Urinary bladder (tissue), 4 donors: ENCODE measurements at places on chromosomes 7 and 10. TPM values are rescaled to one million over a fixed set of nuclear protein-coding genes. Genes with fewer than 3 reads are reported as not detected.

The TMEM176A gene
- 20.8 TPM for total RNA-seq

The CYP26C1 gene
- not detected for total RNA-seq

The DNAH11 gene
- total RNA-seq, result 0.32 TPM

The ARHGAP12 gene
- 92.4 TPM for total RNA-seq

The ATRNL1 gene
- total RNA-seq, result 153 TPM

The FAM180A gene
- 0.63 TPM for total RNA-seq

The CYP2E1 gene
- 1.1 TPM for total RNA-seq

The GDF2 gene
- not detected for total RNA-seq

The CALHM2 gene
- total RNA-seq, result 17.4 TPM

DNA sequence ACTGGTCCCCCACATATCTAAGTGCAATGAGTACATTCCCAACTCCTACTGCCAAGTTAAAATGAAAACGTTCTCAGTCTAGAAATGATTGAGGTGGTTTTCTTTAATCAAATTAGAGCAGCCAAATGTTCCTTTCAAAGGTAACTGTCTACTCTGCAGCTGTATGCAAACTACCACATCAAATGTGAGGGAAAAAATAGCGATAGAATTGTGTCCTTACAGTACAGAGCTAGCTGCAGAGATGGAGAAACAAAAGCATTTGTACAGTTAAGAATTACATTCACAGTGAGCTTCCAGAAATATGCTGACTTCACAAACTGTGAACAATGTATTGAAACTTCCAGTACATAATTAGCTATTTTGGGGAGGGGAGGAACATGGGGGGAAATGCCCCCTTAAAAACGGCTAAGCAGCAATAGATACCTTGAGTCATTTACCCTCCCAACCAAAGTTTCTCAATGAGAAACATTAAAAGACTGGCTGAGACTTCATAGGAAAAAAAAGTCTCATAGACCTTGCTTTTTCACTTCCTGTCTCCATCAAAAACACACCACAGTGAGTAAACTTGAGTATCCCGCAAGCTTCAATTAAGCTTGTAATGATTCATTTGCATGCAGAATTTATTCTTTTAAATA is 22.9 kb downstream of the CDK6 start:
- DNase-seq, result no peak

GRCh38 chr7:14846405-14846804 is 56.1 kb downstream of the DGKB start:
- DNase-seq, result no peak

DNA sequence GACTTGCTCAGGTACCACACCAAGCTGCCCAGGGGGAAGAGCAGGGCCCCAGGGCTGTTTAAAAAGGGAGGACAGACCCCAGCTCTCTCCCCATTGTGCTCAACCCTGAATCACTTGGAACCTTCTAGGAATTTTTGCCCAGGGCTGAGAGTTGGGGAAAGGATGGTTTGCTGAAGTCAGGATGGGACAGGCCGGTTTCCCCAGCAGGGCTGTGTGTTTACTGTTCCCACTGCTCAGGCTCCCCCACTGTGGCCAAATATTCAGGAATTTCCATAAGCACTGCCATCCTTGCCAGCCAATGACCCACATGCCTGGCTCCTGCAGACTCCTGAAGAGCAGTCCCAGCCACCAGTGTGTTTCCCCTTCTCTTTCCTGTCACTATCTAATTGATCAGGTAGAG is 120.7 kb downstream of the WDFY4 start:
- no peak for DNase-seq

GRCh38 chr7:31767686-31768358 is 80.8 kb downstream of the PPP1R17 start:
- DNase-seq, result no peak

GRCh38 chr10:92753865-92754264 is 64.1 kb downstream of the HHEX start:
- DNase-seq, result no peak

- no peak for DNase-seq
These were observed 201.0 kb downstream of the EMX2 start for GRCh38 chr10:117743509-117743908.

- no peak for DNase-seq
These were observed 475.4 kb downstream of the CNTNAP2 start for GRCh38 chr7:146591976-146592375.

- no peak for DNase-seq
These were observed 1.5 kb downstream of the PIK3CG start for GRCh38 chr7:106866298-106867281.

- DNase-seq, result no peak
These were observed 38.1 kb upstream of the AGBL3 start for GRCh38 chr7:134948246-134948645.
